Right cardiac atrium (tissue), 5 donors: ENCODE measurements at places on chromosomes 6 and 20.
A peak's percentile ranks its signal among the peaks of the same experiment; 100 is the strongest.

DNA sequence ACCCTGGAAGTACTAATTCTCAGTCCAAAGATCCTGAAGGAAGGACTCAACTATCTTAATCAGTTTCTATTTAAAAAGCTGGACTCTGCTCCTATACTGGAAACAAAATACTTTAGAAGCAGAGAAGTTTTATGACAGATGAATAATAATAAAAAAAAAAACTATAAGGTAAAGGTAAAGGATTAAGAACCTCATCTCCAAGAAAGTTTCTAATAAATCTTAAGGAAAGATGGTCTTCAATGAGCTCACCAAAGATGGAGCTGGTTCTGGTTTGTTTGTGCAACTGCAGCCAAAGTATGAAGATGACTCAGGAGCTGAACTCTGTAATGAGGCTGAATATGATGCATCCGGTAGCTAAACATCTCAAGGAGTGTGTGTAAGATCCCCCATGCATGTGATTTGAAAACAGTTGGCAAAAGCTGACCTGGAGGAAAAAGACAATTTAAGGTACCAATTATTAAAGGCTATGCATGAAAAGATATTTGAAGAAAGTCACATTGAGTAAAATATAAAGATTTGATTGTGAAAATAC is 25.2 kb downstream of the MED23 start:
- no peak for DNase-seq

DNA sequence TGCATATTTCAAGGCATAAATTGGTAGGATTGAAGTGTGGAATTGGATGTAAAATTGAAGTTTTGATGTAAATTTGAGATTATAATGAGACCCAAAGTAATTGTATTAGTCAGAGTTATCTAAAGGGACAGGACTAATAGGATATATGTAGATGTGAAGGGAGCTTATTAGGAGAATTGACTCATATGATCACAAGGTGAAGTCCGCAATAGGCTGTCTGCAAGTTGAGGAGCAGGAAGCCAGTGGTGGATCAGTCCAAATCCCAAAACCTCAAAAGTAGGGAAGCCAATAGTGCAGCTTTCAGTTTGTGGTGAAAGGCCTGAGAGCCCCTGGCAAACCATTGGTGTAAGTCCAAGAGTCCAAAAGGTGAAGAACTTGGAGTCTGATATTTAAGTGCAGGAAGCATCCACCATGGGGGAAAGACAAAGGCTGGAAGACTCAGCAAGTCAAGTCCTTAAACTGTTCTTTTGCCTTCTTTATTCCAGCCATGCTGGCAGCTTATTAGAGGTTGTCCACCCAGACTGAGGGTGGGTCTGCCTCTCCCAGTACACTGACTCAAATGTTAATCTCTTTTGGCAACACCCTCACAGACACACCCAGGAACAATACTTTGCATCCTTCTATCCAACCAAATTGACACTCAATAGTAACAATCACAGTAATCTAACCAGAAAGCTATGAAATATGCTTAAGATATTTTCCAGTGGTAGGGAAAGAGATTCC is 442.6 kb upstream of the PTCHD4 start:
- DNase-seq = no peak

GRCh38 chr6:166464068-166465002 is 81.6 kb upstream of the MPC1 start:
- DNase-seq = no peak

GRCh38 chr6:85641897-85642773 is 551 bp downstream of the SYNCRIP start:
- DNase-seq = peak; percentile 86

- no peak for DNase-seq
Observed at GRCh38 chr20:50995506-50995905, 27.4 kb downstream of the KCNG1 start.

DNA sequence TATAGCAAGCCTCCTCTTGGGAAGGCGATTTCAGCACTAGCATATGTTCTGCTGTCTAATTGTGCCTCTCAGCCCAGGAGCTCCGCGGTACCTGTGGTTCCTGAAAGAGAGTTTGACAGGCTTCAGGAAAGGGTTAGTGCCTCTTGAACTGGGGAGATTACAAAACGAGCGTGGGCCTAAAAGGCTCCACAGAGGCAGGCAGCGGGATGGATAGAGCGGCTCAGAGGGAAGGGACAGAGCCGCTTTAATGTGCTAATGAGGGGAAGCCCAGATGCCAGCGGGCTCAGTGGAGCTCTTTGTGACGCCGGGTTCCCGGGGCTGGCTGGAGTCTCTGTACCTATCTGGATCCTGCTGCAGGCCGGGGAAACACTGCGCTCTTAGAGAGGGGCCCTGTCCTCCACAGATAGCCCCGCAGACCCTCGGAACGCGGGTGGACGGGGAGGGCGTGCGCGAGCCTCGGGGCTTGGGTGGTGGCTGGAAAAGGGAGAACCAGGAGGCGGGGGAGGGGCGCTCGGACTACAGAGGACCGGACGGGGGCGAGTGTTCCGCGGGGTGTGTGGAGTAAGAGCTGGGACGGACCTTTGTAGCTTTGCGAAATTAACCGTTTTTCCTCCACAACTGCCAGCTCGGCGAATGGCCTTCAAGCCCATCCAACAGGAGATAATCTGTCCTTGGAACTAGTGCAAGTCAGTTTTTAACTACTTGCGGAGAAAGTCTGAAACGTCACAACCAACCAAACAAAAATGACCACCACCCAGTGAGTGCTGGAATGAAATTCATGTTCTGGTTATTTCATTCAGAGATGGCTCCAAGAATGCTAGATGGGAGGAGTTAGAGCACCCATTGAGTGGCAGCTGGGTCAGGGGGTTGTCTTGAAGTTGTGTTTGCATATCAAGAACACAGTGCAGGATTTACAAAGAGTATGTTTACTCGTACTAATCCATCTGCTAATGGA is 13.0 kb downstream of the SLC35F1 start:
- peak; percentile 53 for DNase-seq

DNA sequence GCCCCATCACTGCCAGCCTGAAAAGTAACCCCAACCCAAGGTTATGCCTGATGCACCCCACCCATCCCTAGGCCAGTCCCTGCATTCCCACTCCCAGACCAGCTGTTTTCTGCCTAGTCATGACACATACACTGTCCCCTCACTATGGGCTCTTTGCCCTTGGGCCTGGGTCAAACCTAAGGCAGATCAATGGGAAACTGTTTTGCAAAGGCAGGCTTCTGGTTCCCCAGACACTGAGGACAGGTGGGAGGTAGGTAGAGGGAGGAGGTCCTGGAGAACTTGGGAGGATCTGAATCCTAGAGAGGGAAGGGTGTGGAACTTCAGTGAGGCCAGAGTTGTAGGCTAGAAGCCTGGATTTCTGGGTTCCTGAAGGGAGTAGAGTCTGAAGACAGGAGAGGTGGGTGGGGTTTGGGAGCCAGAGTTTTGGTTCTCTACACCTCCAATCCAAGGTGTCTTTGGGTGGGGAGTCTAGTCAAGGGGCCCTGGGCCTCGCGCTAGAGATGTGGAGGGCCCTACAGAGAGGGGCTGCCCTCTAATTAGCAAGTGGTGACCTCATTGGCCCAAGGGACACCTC is 2.0 kb downstream of the CLIC1 start:
- DNase-seq = no peak

- no peak for DNase-seq
Observed at GRCh38 chr20:31570735-31571617, 34.1 kb upstream of the ID1 start.

GRCh38 chr6:95882371-95882770 is 133.4 kb upstream of the FUT9 start:
- no peak for DNase-seq
